ENCODE measurements at places on chromosomes 6 and 20.

GRCh38 chr20:4513720-4514119 lies 208.0 kb upstream of the PRND start:
- DNase-seq: no peak

DNA sequence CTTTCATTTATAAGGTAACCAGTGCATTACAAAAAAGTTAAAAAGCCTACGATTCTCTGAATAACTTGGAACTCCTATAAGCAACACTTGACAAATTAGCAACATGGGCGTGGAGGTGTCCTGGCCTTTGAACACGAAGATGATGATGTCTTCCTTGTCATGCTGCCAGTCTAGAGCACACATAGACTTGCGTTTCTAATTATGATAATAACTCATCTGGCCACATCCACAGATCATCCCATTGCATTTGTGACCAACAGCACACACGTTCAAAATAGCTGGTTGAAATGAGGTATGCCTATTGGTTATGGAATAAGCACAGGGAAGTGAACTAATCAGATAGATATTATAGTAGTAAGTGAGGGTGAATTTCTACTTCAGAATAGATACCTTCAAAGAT lies 608.9 kb downstream of the PRKN start:
- no peak for DNase-seq

- DNase-seq: no peak
Observed at GRCh38 chr20:1804554-1804956, 90.7 kb upstream of the SIRPA start.

DNA sequence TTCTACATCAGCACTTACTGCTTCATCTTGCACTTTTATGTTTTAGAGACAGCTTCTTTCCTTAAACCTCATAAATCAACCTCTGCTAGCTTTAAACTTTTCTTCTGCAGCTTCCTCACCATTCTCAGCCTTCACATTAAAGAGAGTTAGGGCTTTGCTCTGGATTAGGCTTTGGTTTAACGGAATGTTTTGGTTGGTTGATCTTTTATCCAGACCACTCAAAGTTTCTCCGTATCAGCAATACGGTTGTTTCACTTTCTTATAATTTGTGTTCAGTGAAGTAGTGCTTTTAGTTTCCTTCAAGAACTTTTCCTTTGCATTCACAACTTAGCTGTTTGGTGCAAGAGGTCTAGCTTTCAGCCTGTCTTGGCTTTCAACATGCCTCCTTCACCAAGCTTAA lies 40.4 kb downstream of the DNAAF9 start:
- DNase-seq: no peak

DNA sequence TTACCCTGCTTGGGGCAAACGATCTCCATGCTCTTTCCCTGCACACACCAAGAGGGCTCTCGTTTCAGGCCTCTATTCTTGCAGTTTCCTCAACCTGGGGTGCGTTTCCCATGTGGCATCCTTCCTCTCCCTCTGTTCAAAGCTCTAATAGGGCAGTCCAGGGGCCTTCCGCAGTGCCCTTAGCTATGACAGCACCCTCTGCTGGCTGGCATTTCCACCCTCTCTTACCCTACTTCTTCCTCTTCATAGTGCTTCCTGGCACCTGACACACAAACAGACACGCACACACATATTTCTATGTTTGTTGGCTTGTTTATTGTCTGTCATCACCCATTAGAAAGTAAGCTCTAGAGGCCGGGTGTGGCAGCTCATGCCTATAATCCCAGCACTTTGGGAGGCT lies 294.0 kb downstream of the CLIC5 start:
- no peak for DNase-seq

- DNase-seq: no peak
Observed at GRCh38 chr6:151482290-151482689, 11.5 kb upstream of the CCDC170 start.

- DNase-seq: no peak
Observed at GRCh38 chr6:35282472-35282871, 15.1 kb upstream of the DEF6 start.

DNA sequence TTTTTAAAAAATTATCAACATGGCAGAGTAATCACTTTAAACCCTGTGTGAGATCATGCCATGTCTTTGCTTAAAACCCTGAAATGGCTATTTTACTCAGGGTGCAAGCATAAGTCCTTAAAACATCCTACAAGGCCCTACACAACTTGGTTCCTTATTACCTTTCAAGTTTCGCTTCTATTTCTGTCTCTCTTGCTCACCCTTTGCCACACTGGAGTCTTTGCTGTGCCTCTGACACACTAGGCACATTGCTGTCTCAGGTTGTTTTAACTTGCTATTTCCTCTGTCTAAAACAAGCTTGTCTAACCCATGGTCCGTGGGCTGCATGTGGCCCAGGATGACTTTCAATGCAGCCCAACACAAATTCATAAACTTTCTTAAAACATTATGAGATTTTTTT lies 55.6 kb downstream of the KIAA0408 start:
- no peak for DNase-seq

DNA sequence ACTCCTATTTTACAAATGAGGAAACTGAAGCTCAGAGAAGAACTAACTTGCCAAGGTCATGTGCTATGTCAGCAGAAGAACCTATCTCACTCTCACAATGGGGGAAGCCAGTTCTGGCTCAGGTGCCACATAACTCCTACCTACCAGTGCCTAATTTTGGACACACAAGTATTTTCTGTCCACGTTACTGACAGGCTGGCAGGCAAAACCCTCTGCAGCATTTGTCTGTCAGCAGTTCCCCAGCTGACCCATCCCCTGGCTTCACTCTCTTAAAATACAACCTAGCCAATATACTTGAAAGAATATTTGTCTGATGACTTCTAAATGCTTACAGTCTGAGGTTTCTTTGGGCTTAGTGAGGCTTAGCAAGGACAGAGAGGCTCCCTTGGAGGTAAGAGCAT lies 15.5 kb downstream of the GSS start:
- no peak for DNase-seq

DNA sequence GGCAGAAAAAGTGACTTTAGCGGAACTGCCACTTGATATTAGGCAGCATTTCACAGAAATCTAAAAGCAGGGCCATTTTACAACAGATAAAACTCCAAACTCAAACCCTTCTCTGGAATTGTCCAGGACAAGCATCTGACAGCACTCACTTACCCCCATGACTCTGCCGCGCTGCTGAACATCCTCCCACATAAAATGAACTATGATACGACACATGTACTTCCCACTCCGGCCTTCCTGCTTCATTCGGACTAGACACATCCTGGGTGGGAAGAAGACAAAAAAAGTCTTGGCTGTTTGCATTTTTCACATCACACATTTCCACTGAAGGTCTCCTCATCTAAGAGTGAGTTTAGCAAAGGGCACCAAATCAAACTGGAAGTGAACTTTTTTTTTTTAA lies 54.8 kb upstream of the FAM83C start:
- DNase-seq: no peak

- DNase-seq: no peak
Observed at GRCh38 chr6:170434117-170434820, 118.8 kb downstream of the PSMB1 start.

GRCh38 chr20:62118113-62119043 lies 3.9 kb upstream of the LSM14B start:
- DNase-seq: no peak

GRCh38 chr20:9919271-9920014 lies 80.6 kb upstream of the PAK5 start:
- DNase-seq: no peak

GRCh38 chr6:66986940-66987339 lies 1279.9 kb upstream of the EYS start:
- no peak for DNase-seq

Measured in NCI-H774 (cell line).